ENCODE measurements at places on chromosomes 12 and 14. TPM values are rescaled to one million over a fixed set of nuclear protein-coding genes. Genes with fewer than 3 reads are reported as not detected.

GRCh38 chr14:68402525-68403101, 390.3 kb downstream of the ZFP36L1 start:
- H3K36me3 ChIP-seq, result no peaks in the 10 kb centered on the region
- no peak for DNase-seq
- peaks cover 37% of the 10 kb centered on the region for H3K4me1 ChIP-seq
- H3K27ac ChIP-seq, result no peak overlapping the region
- H3K4me3 ChIP-seq, result no peak overlapping the region

- H3K27ac ChIP-seq, result no peak overlapping the region
- H3K4me3 ChIP-seq, result no peak overlapping the region
- no peaks in the 10 kb centered on the region for H3K4me1 ChIP-seq
- DNase-seq, result no peak
- no peaks in the 10 kb centered on the region for H3K36me3 ChIP-seq
Measured at GRCh38 chr14:23209651-23210423, 26.4 kb upstream of the SLC7A8 start.

Gene RBP5
- total RNA-seq, result 0.22 TPM

Gene NANOG
- 0.22 TPM for total RNA-seq

Gene ITPK1
- total RNA-seq, result 70.2 TPM

Gene GLIPR1L1
- total RNA-seq, result not detected

GRCh38 chr14:73680821-73681220, 33.4 kb downstream of the PNMA1 start:
- no peak overlapping the region for H3K27ac ChIP-seq
- DNase-seq, result no peak
- no peaks in the 10 kb centered on the region for H3K4me1 ChIP-seq

DNA sequence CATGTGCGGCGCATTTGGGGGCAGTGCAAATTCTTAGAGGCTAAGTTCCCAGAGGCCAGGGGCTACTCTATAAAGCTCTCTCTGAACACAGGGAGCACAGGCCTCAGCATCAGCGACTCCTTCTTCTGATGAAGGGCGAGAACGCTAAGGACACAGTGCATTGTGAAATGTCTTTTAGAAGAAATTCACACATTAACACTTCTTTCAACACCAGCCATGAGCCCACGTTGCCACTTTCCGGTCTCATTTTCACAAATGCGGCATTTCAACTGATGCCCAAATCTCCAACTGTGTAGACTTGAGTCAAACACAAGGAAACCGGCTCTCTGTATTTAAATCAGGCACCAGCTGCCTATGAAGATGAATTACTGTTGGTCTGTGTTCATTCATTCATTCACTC, 162.0 kb downstream of the FOXN3 start:
- no peak overlapping the region for H3K4me3 ChIP-seq
- no peaks in the 10 kb centered on the region for H3K36me3 ChIP-seq
- no peak for DNase-seq
- no peaks in the 10 kb centered on the region for H3K27me3 ChIP-seq

Gene MORN3
- total RNA-seq, result 0.34 TPM

GRCh38 chr12:50302686-50303085, 19.4 kb upstream of the LIMA1 start:
- H3K36me3 ChIP-seq, result no peaks in the 10 kb centered on the region
- H3K27ac ChIP-seq, result no peak overlapping the region
- H3K4me3 ChIP-seq, result no peak overlapping the region
- no peak for DNase-seq
- peaks cover 21% of the 10 kb centered on the region for H3K4me1 ChIP-seq
- no peaks in the 10 kb centered on the region for H3K27me3 ChIP-seq
